ENCODE measurements at places on chromosomes 16 and 17.

- no peak for DNase-seq
Observed at GRCh38 chr16:28999577-28999976, 14.7 kb downstream of the LAT start.

DNA sequence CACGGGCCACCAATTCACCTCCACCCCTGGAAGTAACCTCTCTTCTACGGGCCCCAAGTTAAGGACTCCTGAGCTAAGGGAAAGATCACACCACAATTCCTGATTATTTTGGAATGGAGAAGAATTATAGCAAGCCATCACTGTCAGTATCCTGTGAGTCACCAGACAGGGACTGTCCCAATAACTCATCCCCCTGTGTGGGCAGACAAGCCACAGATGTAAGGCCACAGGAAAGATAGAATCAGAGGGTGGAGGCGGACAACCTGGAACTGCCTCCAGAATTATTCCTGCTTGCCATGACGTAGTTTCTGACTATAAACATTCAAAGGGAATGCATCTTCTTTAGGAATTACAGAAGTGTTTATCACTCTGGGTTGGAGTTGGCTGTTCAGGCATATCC, 5.8 kb upstream of the MYO1D start:
- no peak for DNase-seq

DNA sequence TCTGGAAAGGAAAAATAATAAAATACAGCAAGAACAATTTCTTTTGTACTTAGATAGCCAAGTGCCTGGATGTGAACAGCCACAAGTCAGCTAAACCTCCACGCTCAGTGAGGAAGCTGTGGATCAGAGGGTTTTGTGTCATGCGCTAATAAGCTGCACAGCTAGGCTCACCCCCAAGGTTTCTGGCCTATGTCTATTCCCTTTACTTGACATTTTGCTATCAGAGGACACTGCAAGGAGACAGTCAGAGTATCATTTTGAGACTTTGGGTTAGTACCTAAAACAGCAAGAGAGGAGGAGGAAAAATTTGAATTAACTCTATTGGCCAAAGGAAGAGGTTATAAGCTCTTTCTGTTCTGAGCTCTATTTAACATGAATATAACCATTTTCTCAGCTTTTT, 139.3 kb downstream of the KCNJ2 start:
- DNase-seq: no peak

DNA sequence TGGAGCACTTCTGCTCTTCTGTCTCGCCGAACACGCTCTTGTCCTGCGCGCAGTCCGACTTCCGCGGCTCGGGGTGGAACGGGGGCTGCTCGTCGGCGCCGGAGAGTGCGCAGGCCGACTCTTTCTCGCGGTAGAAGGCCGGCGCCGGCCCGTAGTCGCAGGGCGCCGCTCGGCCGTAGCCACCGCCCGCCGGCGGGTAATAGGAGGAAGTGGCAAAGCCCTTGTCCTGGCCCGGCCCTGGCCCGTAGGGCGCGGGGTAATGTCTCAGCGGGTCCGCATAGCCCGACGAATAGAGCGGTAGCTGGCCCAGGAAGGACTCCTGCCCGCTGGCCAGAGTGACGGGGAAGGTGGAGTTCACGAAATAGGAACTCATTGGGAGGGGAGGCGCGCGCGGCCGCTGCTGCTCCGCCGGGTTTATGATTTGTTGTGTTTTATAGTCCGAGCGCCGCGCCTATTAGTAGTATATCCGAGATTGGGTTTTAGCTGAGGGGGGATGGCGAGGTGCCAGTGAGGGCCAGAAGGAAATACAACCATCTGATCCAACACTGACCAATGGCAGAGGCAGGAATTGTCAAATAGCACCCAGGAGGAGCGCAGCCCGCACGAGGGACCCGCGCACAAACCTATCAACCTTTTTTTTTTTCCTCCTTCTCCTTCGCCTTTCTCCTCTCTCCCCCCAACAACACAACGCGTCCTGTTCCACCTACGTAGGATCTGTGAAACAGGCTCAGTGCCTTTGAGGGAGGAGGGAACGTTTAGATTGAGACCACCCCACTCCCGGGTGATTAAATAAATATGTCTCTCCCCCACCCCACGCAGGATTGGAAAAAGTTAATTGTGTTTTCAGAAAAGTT, 4.4 kb upstream of the HOXB5 start:
- no peak for DNase-seq

- DNase-seq: no peak
Observed at GRCh38 chr16:35628976-35629375, 2169.6 kb downstream of the TP53TG3F start.

- DNase-seq: no peak
Observed at GRCh38 chr16:29306201-29306600, 100.3 kb downstream of the NPIPB11 start.

DNA sequence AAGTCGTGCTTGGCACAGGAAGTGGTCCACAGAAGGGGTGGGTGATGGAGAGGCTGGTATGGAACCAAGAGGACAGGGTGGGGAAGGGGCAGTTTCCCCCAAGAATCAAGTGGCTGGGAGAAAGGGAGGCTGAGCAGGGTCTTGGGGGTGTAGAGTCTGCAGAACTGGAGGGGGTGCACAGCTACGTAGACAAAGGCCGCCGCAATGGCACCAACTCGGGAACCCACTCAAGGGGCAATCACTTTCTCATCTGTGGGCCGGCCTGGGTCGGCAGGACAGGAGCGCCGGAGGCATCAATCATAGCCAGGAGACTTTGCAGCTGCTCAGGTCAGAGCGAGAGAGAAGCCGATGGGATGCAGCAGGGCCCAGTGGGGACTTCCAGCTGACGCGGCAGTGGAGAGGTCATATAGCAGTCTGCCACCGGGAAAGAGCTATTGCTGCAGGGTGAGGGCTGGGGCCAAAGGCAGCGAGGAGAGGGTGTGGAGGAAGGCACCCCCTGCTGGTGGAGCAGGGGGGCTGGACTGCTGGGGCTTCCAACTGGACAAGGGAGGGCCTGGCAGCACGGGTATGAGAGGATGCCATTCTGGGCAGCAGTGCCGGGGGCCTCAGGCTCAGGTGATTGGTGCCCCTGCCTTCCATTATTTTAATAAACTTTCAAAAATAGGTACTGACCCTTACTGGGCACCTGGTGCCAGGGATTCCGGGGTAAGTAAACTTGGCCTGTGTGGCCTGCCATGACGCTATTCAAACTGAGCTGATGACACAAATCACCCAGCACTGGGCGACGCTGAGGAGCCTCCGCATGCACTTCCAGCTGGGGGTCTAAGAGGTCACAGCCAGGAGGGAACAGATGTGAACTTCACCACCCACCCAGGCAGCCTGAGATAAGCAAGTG, 52.5 kb upstream of the MTSS2 start:
- DNase-seq: peak; percentile 31

- DNase-seq: no peak
Observed at GRCh38 chr16:49658531-49658930, 197.4 kb downstream of the ZNF423 start.

GRCh38 chr17:63919311-63919723, 678 bp upstream of the GH1 start:
- peak; percentile 47 for DNase-seq

- DNase-seq: peak; percentile 61
Observed at GRCh38 chr17:60142872-60143499, 6.8 kb upstream of the CA4 start.

GRCh38 chr17:40528692-40529417, 27.4 kb upstream of the TNS4 start:
- DNase-seq: no peak

DNA sequence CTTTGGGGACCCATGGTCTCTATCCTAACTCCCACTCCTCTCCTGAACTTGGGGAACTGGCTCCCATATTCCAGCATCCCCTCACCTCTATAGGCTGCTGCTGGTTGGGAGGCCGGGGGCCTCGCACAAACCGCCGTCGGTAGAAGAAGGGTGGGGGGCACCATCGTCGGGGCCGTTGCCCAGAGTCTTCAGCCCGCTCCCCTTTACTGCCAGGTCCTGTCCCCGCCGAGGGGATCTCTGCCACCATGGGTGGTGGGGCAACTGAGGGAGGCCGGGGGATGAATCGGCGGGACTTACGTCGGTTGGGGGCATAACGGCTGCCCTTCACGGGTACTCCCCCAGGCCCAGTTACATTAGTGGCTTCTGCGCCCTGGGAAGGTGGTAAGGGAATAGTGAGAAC, 4.3 kb downstream of the YBX2 start:
- no peak for DNase-seq

DNA sequence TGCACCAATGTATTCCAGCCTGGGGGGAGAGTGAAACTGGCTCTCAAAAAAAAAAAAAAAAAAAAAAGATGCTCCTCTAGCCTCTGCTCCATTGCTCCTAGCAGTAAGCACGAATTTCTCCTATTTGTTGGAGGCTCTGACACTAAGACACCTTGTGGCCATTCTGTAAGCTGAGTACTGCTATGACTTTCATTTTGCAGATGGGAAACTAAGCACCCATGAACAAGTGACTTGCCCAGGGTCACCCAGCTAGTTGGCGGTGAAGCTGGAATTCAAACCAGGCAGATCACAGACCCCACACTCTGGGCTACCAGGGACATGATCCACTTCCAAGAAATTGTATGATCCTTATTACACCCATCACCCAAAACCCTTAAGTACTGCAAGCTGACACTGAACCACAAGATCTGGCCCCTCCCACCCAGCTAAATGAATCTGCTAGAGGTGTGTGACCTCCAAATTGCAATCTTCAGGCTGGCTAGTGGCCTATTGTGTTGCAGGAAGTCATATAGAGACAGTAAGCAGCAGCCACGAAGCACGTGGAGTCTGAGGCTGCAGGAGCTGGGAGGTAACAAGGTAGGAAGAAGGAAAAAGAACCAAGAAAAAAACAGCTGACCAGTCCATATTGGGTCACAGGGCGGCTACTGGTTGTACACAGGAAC, 209.4 kb downstream of the XYLT1 start:
- no peak for DNase-seq

DNA sequence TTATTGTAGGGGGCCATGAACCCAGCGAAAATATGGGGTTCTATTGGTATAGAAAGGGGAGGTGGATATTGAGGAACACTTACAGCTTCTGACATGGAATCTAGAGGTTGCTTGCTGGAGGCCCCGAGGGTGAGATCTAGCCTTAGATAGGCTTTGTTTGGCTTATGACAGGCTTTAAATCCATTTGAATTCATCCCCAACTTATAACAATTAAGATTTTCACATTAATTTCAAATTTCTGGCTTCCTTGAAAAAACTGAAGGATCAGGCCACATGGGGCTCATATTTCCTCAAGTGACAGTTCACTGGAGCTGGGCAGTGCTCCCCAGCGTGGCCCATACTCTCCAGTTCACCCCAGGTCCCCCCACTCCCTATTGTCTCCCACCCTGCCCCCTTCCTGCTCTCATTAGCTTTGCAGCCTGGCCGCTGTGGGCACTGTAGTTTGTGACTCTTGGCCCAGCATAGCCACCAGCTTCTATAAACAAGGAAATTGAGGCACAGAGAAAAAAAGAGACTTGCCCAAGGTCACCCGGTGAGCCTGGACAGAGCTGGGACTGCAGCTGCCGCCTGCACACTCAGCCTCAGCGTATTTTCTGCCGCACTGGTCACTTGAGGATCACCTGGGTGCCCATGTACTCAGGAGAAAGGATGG, 19.8 kb upstream of the ADGRG1 start:
- DNase-seq: no peak

GRCh38 chr16:46790599-46791270, 40.2 kb downstream of the C16orf87 start:
- no peak for DNase-seq

DNA sequence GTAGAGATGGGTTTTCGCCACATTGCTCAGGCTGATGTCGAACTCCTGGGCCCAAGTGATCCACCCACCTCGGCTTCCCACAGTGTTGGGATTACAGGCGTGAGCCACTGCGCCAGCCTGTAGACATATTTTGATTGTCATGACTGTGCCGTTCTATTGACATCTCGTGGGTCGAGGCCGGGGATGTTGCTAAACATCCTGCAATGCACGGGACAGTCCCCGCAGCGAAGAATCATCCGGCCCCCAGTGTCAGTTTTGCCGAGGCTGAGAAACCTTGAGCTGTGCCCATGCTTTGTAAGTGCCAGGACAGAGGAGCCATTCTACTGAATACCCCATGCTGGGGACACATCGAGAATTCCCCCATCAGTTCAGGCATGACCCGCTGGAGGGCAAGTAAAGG, 69.1 kb upstream of the GSE1 start:
- no peak for DNase-seq

DNA sequence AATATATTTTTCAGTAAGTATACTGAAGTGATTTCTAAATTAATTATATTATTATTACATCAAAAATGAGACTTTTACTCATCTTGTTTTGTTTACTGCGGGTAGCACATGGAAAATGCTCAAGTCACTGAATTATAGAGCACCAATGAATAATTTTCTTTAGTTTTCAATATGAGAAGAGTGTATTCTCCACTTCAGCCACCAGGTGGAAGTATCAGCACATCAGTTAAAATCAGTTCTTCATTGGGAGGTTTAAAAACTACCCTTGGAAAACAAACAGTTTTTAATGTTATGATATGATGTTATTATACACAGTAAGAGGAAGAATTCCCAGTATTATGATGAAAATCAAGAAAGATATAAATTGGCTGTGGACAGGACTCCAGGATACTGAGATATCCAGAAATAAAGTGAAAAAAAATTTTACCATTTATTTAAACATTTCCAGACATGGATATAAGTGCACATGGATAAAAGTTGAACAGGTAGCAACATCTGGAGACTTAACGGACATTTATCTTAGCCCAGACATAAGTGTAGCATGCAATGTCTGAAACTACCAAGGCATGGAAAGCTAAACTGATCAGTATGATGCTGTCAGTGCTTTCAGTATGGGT, 467.3 kb downstream of the KCNJ2 start:
- no peak for DNase-seq

GRCh38 chr17:59388069-59388556, 56.7 kb downstream of the YPEL2 start:
- no peak for DNase-seq

GRCh38 chr17:77834170-77835115, 124.1 kb upstream of the TNRC6C start:
- DNase-seq: peak; percentile 75

GRCh38 chr17:48101012-48101720, at the start of gene CBX1:
CBX1 (minus strand) TSS chr17:48101478; CDS start chr17:48077004, 24,474 bp downstream.
- DNase-seq: peak; percentile 96

DNA sequence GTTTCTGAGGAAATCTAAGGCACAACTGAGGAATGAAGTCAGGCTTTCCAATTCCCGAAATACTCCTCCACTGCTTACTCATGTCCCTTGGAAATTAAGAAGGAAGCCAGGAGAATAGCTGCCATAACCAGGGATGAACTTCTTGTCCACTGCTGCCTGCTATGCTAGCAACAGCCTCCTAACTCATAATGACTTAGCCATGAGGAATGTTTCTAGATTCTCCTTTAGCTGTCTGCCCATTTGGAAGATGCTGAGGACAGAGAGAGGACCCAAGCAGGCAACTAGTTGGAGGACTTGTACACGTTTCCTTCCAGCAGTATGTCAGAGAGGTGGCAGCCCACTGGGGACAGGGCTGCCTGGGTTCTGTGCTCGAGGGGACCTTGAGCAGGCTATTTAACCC, 939 bp upstream of the CCL2 start:
- DNase-seq: no peak
